ENCODE measurements at places on chromosomes 1 and 21.

DNA sequence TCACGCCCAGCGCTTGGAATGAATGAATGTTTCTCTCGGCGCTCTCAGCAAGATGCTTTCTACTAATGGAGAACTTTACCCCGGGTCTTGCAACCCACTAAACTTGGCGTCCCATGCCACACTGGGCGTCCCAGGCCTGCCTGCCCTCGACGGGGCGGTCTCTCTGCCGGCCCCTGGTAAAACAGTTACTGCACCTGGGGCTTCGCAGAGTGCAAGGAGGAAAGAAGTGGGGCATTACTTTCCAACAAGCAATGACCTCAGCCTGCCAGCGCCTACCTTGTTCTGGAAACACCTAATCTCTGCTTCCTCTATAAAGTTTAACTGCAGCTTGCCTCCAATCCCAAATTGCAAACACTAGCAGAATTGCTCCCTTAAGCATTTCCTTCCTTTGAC, 27.8 kb upstream of the NFIA start:
- no peak for DNase-seq

DNA sequence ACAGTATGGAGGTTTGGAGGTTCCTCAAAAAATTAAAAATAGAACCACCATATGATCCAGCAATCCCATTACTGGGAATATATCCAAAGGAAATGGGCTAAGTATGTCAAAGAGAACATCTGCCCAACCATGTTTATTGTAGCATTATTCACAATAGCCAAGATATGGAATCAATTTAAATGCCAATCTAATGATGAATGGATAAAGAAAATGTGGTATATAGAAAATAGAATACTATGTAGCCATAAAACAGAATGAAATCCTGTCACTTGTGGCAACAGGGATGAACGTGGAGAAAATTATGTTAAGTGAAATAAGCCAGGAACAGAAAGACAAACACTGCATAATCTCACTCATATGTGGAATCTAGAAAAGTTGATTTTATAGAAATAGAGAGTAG, 201.7 kb upstream of the AJAP1 start:
- no peak for DNase-seq

GRCh38 chr1:160579216-160579701, at the start of gene CD84:
CD84 (minus strand) TSS chr1:160579496; CDS start chr1:160579437, 59 bp downstream.
- no peak for DNase-seq

- no peak for DNase-seq
Observed at GRCh38 chr1:231248778-231249177, 7.8 kb downstream of the GNPAT start.

GRCh38 chr1:74422421-74423292, 89.8 kb downstream of the LRRC53 start:
- no peak for DNase-seq
